NCI-H2081 treated with DMSO at 0.1 percent for 48 hours (cell line): ENCODE measurements at places on chromosomes 2 and 18.

DNA sequence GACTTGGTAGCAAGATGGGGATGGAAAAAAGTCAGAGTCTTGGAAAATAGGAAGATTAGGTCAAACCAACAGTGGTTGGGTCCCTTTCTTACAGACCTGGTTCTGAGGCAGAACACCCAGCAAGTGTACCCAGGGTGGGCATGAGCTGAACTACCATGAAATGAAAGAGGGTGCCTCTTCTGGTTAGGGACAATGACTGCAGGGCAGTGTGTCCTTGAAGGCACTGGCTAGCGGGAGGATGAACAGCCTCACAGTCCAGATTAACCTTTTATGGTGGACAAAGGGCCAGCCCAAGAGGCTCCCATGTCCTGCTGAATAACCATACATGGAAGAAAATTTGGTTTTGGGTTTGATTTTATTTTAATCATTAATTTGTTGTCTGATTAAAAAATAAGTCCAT is 61.8 kb upstream of the CCDC85A start:
- DNase-seq = no peak

DNA sequence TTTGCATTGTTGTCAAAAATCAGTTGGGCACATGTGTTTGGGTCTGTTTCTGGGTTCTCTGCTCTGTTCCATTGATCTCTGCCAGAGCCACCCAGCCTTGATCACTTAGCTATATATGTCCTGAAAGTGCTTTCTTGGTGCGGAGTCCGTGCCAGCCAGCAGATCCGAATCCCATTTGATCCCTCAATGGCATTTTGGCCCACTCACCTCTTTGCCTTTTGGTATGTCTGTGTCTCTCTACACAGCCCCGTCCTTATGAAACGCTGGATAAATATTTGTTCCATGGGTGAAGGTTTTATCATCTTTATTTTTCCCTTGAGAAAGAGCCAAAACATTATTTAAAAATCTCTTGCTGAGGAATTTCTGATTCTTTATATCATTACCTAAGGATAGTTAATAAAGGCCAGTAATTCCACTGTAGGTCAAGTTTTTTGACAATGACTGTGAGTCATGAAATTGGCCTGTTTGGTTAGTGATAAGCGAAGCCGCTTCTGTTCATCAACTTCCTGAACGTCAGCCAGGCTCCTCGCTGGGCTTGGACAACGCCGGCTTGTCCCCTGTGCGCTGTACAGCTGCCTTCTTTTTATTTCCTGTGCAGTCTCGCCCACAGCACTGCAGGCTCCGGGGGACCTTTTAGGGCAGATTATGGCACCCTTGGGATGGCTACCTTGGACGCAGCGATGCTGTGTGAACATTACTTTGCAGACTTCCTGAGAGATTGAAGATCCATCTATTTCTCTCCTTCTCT is 24.9 kb downstream of the MTCL1 start:
- DNase-seq = no peak

DNA sequence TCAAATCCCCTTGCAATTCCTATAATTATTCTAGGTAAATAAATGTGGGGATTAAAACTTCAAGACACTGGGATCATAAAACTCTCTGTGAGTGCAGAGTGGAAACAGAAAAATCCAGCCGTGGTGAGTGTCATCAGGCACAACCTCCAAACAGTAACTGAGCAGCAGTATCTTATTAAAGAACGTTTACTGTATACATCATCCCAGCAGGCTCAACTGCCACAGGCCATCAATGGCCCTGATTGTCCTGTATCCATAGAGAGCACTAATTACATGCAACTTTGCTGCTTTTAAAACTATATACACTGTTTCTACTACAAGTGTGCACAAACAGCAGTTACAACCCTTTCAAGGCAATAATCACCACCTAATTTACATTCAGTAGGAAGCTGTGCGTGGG is 23.9 kb downstream of the GAREM1 start:
- DNase-seq = peak; percentile 58

GRCh38 chr2:46381263-46381849 is 84.1 kb downstream of the EPAS1 start:
- DNase-seq = no peak

DNA sequence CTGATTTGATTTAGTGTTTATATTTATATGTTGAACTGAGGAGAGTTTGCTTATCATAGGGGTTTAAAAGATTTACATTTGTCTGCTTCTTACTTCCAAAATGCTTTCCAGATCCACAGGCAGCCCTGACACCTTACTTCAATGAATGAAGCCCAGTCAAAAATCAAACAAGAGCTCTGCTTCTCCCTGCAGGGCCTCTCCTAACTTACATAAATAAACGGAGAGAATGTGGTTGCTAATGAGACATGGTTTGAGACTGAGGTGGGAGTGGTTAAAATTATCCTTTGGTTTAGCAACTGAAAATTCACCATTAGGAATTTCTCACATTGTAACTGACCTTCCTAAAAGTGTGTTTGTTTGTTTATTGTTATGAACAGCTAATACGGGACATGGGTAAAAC is 612.3 kb upstream of the FANCL start:
- DNase-seq = no peak

DNA sequence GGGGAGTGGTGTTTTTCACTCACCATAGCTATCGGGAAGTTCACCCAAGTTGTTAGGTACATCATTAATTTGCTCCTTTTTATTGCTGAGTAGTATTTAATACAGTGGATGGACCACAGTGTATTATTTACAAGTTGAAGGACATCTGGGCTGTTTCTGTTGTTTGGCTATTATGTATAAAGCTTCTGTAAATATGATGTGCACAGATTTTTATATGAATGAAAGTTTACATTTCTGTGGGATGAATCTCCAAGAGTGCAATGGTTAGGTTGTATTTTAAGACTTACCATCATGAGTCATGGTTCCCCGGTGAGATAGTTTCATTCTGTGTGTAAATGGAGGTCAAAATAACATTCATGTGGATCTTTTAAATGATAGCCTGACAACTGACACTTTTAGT is 337.4 kb downstream of the PTPRM start:
- DNase-seq = no peak

- DNase-seq = peak; percentile 79
Measured at GRCh38 chr18:75070625-75071483, 138.1 kb downstream of the PTGR3 start.

- no peak for DNase-seq
Measured at GRCh38 chr2:160534249-160534648, 40.6 kb upstream of the RBMS1 start.
